ENCODE measurements at places on chromosomes 7 and 10.

- DNase-seq: no peak
Measured at GRCh38 chr10:110408203-110408871, 89.4 kb upstream of the DUSP5 start.

DNA sequence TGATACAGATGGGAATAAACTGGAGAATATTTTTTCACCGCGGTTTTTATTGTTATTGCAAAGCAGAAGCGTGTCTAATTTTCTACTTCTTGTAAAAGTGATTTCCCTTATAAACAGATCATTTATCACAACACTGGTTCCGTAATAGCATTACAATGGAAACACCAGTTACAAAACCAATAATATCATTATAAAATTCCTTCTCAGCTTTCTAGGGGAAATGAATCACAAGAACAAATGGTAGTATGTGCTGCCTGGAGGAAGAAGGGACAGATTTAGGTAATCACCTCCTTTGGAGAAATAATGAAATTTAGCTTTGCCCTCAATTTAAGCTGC lies 2.4 kb upstream of the CCDC6 start:
- no peak for DNase-seq

- DNase-seq: no peak
Measured at GRCh38 chr7:10803720-10804119, 170.0 kb upstream of the PHF14 start.

DNA sequence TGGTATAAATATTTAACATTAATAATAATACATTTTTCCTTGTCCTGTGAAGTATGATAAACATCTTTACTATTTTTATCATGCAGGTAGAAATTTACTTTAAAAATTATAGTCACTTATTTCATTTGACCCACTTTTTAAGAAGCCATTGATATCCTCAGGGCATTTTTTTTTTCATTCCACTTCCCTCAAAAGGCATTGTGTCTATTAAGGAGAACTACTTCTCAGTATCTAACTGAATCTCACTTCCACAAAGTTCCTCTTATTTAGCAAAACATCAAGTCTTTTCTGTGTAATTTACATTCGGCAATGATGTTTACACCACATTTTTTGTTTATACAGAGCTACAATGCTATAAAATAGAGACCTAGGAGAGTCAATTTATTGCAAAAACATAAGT lies 388.2 kb upstream of the AKR1E2 start:
- DNase-seq: no peak

DNA sequence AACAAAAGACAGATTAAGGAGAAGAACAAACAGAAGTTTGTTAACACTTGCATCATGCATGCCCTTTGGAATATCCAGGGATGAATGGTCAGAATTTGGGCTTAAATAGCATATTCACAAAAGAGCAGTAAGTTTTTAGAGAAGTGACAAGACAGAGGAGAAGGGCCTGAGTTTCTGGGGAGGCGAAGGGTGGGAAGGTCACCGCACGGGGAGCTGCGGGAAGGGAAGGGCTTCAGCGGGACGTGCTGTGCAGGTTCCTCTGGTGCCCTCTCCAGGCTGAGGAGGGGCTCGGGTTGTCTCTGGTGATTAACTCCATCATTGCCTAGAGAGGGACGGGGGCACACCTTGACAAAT lies 10.4 kb upstream of the ZNF22 start:
- DNase-seq: no peak

DNA sequence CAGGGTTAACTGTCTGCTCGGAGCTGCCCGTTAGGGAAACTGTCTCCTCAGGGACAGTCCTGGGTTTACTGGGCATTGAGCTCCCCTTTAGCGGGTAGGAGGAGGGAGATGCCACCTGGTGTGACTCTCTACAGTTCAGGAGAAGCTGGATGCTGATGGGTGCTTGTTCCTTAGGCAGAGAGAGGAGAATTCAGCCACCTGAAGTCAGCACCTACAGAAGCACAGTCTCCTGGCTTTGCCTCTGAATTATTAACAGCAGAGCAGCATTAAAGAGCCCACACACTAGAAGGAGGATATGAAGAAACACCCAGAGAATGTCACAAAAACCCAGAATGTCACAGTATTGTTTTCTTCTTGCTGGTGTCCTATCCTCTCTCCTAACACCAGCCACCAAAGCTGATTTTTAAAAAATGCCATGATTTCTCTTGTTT lies 696 bp downstream of the GIMAP4 start:
- peak; percentile 15 for DNase-seq

DNA sequence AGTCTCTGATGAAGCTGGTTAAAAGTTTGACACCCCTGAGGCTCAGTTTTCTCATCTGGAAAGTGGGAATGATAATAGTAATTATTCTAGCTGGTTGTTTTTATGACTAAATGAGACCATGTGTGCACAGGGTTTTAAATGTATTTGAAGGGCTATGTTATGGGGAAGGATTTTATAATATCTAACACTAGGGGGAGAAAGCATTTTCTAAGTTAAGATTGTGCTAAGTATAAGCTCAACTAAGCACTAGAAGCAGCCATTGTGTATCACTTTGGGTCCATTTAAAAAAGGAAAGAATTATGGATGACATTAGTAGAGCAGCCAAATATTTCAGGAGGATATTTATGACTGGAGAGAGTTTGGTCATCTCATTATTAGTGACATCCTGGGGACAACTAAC lies 49.5 kb upstream of the CREB5 start:
- no peak for DNase-seq

DNA sequence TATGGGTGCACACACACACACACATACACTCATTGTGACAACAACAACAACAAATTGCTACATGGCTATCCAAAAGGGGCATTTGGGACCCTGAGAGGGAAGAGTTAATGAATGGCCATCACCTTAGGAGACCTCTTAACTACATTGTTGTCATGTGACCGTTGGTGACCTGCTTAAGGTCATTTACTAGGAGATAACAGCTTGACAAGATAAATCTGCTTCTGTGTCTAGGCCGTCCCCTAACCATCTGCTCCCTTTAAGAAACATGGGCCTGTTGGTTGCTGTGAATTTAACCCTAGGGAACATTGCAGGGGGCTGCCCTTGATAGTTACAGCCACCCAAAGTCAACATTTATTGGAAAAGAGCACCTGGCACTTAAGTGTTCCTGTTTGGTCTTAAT lies 29.7 kb downstream of the C1QL3 start:
- DNase-seq: no peak

DNA sequence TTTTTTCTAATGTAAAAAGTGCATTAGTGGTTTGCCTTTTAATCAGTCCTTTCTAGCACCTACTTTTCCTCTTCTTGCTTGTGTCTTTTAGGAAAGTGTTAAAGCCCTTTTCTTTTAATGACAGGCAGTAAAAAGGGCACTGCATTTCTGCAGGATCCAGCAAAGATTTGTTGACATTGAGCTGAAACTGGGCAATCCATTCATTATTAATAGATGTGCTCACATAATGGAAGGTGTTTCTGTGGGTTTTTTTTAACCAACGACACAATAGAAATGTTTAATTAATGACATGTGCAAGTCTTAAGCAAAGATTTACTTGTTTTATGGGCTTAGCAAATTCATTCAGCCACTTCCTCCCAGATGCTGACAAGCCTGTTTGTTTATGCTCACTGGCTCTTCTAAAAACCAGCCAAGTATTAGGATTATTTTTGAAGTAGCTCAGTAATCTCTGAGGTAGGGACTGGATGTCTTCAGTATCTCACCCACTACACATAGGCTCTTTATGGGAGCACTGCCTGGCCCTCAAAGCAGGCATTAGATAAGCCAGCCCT lies 1201.1 kb downstream of the SORCS1 start:
- DNase-seq: no peak

- no peak for DNase-seq
Measured at GRCh38 chr7:25726170-25726780, 425.7 kb upstream of the NFE2L3 start.

DNA sequence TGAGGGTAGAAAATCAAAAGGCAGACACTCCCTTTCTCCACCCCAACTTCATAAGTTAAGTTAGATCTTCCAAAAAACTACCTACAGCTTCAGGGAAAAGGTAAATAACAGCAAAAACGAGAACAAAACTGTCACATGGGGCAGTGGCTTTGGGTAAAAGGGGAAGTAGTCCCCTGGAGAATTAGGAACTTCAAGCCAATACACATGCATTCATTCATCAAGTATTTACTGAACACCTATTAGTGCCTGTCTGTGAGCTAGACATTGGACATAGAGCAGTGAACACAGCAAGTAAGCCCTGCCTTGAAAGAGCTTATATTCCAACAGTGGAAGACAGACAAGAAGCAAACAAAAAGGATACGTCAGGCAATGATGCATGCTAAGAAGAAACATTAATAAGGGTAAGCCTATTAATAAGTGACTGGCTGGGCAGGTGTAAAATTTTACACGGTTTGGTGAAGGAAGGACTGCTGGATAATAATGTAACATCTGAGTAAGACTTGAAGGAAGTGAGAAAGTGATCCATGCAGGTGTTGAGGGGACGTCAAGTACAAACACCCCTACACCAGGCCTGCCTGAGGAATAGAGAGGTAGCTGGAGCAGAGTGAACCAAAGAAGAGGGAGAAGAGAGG lies 69.6 kb upstream of the RAPGEF5 start:
- no peak for DNase-seq

DNA sequence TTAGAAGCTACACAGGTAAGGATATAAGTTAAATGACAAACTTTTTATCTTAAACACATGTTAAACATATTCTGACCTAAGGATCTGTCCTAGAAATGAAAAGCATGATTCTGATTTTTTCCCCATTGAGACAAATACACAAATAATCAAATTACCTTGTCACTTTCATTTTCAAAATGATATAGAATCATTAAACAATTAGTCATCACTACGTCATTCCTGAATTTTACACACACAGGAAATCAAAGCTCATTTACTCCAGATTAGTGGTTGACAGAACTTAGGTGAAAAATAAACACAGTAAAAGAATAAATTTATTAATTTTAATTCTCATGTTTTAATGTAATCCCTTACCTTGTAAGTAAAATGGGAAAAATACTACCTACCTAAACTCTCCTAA lies 89.0 kb downstream of the AASS start:
- DNase-seq: no peak

DNA sequence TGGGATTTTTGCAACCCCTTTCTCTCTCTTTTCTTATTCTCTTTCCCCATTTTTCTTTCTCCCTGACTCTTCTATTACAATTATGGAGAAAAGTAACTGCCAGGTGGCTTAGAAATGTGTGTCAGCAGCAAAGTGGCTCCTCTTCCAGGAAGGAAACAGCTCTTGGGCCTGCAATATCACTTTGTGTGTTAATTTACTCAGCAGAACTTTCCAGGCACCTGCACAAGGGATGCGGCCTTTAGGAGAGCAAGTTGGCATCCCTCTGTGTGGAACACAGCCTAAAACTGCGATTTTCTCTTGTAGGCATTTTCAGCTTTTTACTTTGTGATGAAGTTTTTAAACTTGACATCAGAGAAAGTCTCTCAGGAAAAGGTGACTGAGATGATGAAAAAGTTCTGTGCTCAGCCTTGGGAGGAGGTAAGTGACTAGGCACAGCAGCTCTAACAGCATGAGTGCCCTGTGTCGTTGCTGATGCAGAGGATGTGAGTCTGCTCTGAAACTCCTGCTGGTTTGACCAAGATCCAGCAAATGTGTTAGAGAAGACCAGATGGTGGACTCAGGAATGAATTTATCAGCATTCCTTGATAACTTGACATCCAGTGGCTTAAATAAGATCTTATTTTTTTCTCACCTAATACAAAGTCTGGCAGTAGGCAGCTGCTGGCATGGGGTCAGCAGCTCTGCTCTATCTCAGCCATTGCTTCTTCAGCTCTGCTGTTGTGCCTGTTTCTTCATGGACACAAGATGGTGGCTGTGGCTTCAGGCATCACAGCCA lies 47.4 kb upstream of the CC2D2B start:
- DNase-seq: no peak

DNA sequence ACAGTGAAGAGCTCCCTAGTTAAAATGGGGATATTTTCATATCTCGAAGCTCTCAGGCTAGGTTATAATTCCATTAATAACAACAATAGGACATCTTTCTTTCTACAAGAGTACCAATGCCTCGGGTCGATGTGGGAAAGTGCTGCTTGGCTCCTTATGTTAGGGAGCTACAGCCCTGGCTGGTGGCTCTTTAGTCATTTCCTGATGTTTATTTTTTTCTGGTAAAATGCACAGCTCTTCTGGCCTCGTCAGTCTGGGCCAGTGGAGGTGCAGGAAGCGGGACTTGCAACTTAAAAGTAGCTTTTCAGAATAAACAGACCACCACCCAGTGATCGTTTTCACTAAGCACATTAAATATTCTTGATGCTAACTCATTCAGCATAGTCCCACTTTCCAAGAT lies 58.3 kb downstream of the MKX start:
- DNase-seq: no peak

GRCh38 chr10:85767891-85768290 lies 598.7 kb downstream of the GRID1 start:
- DNase-seq: no peak

- no peak for DNase-seq
Measured at GRCh38 chr7:101924171-101924570, 106.7 kb downstream of the CUX1 start.

GRCh38 chr10:43083764-43084163 lies 6.9 kb downstream of the RET start:
- DNase-seq: no peak

- no peak for DNase-seq
Measured at GRCh38 chr10:98106531-98106930, 27.9 kb upstream of the R3HCC1L start.

Data from activated T-helper 1 cell treated with anti-CD3 and anti-CD28 coated beads, Interleukin-2, amount 50 U/mL, for 16 hours (primary cell).